RKO (cell line): ENCODE measurements at places on chromosomes 1 and 21.
A peak's percentile ranks its signal among the peaks of the same experiment; 100 is the strongest.

DNA sequence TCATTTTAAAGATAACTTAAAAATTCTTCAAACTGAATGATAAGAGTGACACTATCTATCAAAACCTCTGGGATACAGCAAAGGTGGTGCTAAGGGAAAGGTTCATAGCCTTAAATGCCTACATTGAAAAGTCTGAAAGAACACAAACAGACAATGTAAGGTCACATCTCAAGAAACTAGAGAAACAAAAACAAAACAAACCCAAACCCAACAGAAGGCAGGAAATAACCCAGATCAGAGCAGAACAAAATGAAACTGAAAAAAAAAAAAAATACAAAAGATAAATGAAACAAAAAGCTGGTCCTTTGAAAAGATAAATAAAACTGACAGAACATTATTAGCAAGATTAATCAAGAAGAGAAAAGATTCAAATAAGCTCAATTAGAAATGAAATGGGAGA is 6.8 kb downstream of the ODF2L start:
- no peak for DNase-seq

DNA sequence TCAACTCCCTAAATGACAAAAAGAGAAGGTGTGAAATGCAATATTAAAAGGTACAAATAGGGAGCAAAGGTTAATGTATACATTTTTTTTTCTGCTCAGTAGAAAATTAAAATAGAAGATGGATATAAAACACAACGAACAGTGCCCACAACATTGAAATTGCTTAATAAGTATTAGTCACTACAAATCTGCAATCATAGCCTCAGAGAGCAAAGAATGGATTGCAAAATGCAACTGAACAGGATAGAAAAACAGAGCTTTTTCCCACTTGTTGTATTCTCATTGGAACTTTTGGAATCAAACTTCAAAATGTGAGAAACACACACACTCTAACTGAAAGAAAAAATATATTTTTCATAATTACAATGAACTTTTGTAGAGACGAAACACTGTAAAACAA is 552.2 kb upstream of the NCAM2 start:
- DNase-seq, result no peak

DNA sequence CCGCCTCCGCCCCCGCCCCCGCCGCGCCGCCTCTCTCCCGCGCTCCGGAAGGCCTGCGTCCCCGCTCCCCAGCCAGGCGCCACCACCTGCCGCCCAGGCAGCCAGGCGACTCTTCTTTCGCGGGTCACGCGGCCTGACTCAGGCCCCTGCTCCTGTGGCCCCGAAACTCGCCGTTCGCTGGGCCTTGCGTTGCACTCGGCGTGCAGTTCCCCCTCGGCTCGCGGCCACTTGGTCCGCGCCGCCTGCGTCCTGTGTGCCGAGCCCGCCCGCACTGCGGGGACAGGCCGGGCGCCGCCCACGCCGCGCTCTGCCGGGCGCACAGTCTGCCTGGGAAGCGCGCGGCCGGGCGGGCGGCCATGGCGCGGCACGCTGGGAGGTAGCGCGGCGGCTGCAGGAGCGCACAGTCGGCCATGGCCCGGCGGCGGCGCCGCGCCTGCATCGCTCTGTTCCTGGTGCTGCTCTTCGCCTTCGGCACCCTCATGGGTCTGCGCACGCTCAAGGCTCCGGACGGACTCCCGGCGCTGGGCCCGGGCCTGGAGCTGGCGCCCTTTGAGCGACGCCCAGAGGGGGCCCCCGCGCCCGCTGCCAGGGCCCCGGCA is at the start of gene MANEAL:
MANEAL (plus strand) TSS at position 75 of the 599 bp plus-strand sequence; CDS start at position 411, 336 bp downstream.
- peak; percentile 83 for DNase-seq

DNA sequence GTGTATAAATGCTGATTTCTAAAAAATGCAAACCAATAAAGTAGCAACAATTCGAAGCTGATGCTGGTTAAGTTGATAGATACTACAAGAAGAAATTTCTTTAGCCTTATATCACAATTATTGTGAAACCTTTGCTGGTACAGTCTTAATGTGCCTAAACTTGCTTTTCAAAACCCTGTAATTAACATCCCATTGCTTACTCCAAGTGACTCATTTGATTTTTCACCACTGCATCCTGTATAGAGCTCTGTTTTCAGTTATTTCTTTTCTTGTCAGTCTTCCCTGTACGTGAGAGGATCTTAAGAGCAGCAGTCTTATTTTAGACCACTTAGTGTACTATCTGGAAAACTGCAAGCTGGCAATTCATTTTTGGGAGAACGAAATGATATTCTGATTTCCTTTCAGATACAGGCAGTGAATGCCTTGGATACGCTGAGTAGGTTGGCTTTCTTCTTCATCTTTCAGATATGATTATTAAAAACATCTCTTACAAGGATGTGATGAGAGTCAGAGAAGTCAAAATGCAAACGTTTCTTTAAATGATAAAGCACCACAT is 210.3 kb downstream of the KCTD3 start:
- no peak for DNase-seq

DNA sequence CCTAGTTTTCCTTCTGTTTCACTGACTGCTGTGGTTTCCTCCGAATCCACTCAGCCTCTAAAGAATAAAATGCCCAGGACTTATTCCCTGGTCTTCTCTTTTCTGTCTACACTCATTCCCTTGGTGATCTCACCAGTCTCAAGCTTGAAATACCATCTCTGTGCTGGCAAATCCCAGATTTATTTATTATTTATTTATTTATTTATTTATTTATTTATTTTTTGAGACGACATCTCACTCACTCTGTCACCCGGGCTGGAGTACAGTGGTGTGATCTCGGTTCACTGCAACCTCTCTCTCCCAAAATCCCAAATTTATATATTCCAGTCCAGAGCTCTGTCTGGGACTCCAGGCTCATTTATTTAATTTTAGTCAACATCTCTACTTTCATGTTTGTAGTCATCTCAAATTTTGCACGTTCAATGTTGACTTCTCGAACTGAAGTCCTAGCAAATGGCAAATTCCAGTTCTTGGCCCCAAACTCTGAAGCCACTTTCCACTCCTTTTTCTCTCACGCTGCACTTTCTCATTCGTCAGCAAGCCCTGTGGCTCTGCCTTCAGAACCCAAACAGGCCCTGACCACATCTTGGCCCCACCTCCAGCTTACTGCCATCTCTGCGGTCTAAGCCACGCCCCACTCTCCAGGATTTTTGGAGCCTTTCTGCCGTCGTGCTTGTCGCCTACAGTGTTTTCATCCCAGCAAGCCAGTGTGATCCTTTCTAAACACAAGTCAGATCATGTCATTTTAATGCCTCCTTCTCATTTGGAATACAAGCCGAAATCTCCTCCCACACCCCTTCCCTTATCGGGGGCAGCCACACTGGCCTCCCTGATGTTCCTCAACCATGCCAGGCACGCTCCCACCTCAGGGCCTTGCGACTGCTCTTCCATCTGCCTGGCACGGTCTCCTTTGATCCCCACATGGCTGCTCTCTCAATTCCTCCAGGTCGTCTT is 14.2 kb upstream of the TENT5B start:
- DNase-seq, result no peak

- DNase-seq, result no peak
Measured at GRCh38 chr1:84271441-84272151, 29.9 kb upstream of the SAMD13 start.

GRCh38 chr1:10189659-10190058 is 20.7 kb upstream of the KIF1B start:
- DNase-seq, result no peak

GRCh38 chr1:22808676-22809483 is 98.2 kb downstream of the EPHB2 start:
- DNase-seq, result no peak

DNA sequence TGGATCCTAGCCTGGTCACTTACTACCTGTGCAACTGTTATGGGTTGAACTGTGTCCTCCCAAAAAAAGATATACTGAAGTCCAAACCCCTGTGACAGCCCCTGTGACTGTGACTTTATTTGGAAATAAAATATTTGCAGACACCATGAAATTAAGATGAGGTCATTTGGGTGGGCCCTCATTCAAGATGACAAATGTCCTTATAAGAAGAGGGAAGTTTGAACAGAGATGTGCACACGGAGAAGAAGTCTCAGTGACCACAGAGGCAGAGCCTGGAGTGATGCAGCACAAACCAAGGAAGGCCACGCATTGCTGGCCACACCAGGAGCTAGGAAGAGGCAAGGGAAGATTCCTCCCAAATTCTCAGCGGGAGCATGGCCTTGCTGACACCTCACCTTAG is 249.7 kb upstream of the RUNX1 start:
- no peak for DNase-seq

GRCh38 chr1:14280909-14281308 is 317.6 kb upstream of the KAZN start:
- DNase-seq, result no peak

DNA sequence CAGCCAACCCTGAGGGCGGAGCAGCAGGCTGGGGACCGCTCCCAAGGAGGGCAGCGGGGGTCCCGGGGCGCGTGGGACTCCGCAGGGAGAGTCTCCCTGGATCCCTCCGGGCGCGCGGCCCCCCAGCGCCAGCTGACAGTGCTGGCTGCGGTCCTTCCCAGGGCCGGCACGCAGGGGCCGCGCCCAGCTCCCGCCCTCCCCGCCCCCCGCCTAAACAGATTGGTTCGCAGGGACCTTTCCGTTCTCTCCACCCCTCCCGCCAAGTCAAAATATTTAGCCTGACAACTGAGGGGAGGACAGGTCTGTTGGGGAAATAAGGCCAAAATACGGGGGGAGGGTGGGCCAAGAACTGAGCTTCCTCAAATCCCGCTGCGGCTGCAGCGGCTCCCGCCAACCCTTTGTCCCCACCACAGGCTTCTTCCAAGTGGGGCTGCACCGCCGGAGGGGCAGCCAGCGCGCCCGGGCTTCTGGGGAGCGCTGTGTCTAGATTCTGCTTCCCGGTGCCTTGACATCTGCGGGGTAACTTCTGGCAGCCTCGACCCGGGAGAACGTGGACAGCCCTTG is at the start of gene INSRR:
INSRR (minus strand) TSS at position 159 of the 564 bp plus-strand sequence. CDS start 496 bp downstream, outside the sequence.
- DNase-seq, result no peak

DNA sequence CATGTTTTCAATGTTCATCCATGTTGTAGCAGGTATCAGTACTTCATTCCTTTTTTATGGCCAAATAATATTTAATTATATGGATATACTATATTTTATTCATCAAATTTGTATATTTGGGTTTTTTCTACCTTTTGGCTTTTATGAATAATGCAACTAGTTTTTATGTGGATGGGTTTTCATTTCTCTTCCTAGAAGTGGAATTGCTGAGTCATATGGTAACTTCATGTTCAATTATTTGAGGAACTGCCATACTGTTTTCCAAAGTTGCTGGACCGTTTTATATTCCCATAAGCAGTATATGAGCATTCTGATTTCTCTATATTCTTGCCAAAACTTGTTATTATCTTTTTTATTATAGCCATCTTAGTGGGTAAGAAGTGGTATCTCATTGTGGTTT is 16.0 kb downstream of the CFAP57 start:
- DNase-seq, result no peak

DNA sequence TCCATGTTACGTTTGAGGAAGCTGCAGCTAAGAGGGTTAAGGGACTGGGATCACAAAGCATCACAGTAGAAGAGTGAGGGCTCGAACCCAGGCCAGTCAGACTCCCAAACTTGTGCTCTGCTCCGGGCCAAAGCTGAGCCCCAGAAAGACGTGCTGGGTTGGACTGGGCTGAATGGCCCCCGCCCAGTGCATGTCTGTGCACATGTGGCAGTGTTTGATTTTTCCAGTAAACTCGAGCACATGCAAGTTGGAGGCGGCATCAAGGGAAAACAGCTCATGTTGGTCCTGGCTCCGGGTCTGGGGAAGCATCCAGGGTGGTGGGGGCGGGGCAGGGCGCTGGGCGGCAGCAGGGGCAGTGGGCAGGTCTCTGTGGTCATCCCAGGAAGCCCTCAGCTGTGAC is 39.8 kb upstream of the WNT4 start:
- no peak for DNase-seq

DNA sequence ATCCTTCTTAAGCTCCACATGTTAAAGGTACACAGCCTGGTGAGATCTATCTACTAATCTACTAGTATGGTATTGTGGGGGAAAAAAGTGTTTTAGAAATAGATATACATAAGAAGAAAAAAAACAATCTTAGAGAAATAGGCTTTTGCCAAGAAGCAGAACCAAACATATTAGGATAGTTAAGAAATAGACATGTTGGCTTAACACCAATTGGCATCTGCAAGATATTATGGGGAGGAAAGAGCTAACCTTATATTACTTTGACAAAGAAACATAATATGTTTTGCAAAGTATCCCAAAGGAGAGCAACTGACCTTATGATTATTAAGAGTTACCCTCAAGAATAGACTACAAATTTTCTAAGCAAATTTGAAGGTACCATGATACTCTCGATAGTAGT is 202.9 kb downstream of the BRINP3 start:
- no peak for DNase-seq

- DNase-seq, result no peak
Measured at GRCh38 chr1:46188295-46189030, 9.8 kb downstream of the POMGNT1 start.

DNA sequence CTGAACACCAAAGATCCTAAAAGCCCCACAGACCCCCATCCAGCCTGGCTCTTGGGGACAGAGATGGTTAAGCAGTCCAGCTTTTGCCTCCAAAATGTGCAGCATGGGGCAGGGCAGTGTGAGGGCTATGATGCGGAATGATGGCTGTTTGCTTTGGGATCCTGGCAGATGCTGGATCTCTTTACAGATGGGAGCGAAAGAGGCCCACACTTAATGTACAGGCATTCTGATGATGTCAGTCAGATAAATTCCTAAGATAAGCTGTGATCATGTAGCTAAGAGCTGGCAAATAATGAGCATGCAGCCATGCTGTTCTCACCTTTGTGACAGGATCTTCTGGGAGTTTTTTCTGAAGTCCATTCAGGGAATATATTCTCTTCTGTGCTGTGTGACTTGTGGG is 17.6 kb upstream of the KCNQ4 start:
- no peak for DNase-seq

DNA sequence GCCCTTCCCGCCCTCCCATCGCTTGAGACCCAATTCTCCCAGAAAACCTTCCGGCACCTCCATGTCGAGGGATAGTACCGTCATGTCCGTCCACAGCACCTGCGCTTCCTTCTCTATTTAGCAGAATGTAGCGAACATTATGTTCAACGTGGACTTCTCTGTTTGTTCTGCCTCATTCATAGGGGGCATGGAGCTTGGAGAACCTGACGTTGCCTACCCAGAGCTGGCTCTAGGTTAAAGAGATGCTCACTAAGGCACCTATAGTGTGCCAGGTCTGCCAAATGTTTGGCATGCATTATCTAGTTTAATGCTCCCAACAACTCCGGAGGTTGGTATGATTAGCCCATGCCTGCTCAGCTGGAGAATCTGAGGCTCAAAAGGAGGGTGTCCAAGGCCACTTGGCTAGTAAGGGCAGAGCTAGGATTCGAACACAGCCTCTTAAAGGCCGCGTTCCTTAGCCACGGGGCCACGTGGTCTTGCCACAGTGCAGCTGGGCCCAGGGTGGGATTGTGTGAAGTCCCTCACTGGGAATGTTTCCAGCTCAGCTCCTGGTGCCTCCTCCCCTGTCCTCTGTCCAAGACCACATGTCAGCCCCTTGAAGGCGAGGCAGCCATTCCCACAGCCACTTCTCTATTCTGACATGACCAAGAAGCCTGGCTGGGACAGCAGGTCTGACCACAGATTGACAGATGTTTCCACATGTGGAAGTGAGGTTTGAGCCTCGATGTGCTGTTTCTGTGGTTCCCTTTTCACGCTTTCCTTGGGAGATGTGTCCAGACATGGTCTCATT is 57.8 kb downstream of the RUNX3 start:
- DNase-seq, result no peak

GRCh38 chr1:29258976-29259801 is 22.9 kb downstream of the PTPRU start:
- DNase-seq, result no peak

GRCh38 chr1:149979972-149980540 is 30.5 kb downstream of the OTUD7B start:
- no peak for DNase-seq
